ENCODE measurements at places on chromosomes 5 and 9.

DNA sequence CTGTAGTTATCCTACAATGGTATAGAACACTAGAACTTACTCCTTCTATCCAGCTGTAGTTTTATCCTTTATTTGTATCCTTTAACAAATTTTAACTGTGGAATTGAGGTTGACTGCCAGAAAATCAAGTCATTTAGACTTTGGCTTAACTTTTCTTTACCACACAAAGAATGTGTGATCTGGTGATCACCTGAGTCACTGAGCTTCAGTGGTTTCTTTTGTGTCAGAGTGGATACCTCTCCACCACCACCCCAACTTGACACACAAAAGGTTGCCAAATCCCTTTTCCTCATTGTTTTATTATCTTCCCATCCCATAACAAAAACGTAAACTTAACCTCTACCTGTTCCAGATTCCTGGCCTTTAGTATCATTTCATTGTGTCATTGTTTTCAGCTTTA, 5.5 kb downstream of the OTULIN start:
- peak; percentile 74 for DNase-seq

DNA sequence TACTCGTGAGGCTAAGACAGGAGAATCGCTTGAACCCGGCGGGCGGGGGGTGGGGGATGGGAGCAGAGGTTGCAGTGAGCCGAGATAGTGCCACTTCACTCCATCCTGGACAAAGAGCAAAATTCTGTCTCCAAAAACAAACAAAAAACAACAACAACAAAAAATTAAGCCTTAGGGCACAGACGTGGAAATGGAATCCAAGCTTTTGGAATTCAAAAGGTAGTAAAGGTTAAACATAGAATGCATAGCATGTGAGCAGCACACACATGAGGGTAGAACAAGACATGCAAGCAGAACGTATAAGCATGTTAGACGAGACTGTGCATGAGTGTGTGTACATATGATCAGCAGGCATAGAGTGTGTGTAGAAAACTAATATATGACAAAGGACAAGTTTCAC, 68.0 kb downstream of the PTBP3 start:
- DNase-seq, result no peak

DNA sequence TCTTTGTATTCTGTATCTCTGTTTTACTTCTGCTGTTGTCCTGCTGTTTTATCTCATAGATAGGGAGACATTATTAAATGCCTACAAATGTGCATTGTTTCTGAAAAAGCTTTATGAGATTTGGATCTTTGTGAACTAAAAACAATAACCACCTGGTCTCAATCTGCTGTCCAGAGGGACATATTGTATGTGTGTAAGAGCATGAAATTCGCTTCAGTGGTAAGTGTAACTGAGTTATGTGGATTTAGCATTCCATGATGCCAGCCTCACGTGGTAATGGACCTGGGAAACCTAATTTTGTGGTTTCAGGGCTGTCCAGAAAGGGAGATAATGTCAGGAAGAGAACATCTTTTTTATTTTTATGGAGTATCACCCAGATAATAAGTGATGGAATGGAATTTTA, 119.3 kb downstream of the GDNF start:
- DNase-seq, result no peak

GRCh38 chr5:53068291-53068836, 41.2 kb downstream of the MOCS2 start:
- no peak for DNase-seq

GRCh38 chr5:160432196-160432595, 10.5 kb downstream of the PTTG1 start:
- no peak for DNase-seq

DNA sequence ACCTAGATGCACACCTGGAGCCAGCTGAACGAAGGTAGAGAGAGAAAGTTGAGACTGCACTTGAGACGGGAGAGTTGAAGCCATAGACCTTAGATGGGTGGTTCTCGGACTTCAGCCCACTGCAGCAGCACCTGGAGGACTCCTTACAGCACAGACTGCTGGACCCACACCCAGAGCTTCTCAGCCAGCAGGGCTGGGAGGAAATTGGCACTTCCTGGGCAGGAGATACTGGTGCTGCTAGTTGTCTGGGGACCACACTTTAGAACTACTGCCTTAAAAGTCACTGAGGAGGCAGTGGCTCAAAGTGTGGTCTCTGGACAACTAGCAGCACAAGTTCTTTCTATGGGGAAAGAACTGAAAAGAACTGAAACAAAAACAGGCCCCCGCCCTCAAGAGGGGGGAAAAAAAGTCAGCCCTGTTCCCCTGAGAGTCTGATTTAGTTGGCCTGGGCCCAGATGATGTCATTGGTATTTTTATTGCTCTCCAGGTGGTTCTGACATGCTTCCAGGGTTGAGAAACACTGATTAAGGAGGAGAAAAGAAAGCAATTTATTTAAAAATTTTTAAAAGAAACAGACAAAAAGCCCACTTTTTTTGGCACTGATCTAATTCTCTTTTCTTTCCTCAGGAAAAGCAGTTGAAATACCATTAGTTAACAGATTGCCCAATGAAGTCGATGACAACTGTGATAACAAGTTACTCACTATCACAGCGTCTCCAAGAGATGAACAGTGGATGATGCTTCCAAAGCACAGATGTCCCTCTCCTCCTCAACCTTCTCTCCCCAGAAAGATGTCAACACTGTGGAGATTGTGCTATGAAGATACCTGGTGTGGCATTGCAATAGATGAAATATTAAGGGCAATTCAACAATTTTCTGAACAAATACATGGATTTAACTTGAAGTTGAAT, 73.6 kb upstream of the ADAMTS16 start:
- peak; percentile 36 for DNase-seq

GRCh38 chr5:172715931-172716682, 54.9 kb downstream of the DUSP1 start:
- DNase-seq, result no peak

GRCh38 chr9:127424676-127424999, 456 bp downstream of the ZNF79 start:
- DNase-seq, result peak; percentile 40

GRCh38 chr5:91025449-91025848, 357.7 kb downstream of the ARRDC3 start:
- no peak for DNase-seq

GRCh38 chr5:87027570-87027969, 240.1 kb upstream of the RASA1 start:
- no peak for DNase-seq

DNA sequence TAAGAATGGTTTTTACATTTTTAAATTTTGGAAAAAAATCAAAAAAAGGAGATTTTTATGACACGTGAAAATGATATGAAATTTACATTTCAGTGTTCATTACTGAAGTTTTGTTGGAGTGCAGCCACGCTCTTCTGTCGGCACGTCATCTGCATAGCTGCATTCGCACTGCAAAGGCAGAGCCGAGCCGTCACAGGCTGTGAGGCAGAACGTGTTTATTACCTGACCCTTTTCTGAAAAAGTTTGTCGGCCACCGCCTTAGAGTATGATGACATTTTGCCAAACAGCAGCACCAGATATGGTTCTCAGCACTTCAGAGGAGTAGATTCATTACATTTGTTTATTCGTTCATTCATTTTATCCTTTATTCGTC, 24.1 kb downstream of the HRH2 start:
- DNase-seq, result no peak

- peak; percentile 96 for DNase-seq
Observed at GRCh38 chr5:1792842-1793266, 6.8 kb downstream of the MRPL36 start.

GRCh38 chr5:135393229-135393628, 5.8 kb downstream of the MACROH2A1 start:
- DNase-seq, result no peak

DNA sequence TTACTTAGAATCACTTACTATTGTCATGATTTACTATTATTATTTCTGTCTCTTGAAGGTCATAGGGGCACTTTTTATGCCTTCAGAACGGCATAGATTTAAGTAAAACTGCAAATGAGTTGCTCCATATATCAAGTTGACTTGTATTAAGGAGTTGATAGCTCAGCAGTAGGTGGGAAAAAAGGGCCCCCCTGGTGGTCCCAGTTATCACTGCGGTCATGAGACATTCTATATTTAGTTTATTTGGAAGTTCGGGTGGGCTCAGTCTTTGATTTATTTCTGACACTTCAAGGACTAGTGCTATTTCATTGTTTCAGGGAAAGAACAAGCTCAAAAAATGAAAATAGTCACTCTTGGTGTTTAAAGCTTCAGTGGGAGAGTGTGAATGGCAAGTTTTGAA, 159.3 kb downstream of the SLC24A2 start:
- DNase-seq, result no peak

DNA sequence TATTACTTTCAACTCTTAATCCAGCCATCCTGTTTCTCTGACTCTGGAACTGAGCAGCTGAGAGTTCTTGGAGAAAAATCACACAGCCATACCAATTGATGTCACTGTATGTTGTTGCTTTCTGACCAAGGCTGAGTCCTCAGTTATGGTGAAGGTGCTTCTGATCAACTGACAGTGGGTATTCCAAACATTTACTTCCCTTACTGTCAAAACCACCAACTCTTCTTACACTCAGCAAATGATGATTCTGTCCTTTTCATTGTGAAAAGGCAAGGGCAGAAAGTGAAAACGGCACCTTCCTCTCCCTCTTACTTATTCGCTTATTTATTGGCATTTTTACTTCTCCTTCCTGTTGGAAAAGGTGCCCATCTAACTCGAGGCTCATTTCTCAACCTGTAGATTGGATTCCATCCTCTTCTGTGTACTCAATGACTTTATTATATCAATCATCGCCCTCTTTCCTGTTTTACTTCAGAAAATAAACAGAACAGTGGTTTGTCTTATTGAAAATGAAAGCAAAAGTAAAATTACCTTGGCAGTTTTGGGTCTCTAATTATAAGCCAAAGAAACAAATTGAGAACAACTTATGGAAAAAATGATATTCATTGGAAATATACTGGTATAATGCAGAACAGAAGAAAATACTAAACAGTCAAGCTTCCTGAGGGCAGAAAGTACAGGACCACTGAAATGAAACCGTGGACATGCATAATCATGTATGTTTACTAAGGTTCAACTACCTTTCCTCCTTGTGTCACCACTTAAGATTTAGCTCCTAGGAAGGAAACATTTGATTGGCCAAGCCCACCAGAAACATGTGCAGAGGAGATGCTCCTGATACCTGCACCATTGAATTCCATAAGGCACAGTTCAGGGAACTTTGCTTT, 104.5 kb upstream of the CHD1 start:
- DNase-seq, result peak; percentile 20

DNA sequence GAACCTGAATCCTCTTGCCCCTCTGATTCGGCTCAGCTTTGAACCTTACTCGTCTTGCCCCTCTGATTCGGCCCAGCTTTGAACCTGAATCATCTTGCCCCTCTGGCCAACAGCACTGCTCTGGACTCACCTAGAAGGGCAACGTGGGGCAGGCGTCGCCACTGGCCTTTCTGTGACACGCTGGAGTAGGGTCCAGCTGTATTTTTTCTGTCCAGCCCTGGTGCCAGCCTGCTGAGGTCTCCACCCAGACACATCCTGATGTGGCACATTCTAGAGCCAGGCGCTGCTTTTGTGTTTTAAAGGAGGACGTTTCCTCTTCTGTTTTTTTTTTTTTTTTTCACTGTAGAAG, 15.2 kb upstream of the CPEB4 start:
- no peak for DNase-seq

DNA sequence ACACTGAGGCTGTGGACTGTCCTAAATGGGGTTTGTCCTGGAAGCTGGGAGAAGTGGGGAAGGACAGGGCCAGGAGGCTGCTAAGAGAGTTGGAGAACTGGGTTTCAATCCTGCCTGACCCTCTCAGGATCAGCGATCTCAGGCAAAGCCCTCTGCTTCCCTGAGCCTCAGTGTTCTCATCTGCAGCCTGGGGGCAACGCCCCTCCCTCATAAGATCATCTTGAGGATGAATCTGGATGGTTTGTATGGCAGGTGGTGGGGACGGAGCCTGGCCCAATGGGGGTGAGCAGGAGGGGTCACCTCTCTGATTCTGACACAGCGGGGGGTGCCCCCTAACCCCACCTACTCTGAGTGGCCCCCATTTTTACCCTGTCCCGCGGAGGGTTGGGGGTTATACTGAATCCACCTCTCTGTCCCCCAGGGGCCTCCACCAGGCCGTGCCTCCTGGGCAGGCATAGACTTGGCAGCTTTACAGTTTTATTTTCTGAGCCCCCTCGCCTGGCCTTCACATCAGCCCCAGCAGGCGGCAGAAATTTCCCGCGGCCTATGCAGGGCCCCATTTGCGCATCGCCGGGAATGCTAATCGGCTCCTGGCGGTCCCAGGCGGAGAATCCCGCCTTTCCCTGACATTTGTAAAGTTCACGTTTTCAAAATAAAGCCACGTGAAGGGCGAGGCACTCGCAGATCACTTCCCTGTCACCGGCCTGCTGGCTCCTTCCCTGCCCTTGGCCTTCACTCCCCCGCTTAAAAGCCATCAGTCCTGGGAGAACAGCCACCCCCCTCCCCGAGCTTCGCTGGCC, 17.8 kb upstream of the LAMC3 start:
- DNase-seq, result no peak

DNA sequence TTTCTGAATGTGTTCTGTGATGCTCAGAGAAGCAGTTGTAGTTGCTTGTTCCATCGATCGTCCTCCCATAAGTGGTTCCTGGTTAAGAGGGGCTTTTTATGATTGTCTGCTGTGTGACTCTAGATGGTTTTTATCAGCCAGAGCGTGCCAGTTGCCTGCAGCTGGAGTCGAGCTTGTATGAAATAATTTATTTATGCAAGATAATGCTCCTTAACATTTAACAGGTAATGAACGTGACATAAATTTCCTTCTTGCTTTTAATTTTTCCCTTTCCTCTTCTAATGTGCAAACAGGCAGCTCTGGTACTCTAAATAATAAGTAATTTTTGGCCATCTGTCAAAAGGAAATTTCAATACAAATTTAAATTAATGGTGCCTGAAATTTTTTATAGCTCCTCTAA, 84.4 kb downstream of the TLE4 start:
- DNase-seq, result no peak

- no peak for DNase-seq
Observed at GRCh38 chr9:8179381-8180053, 379.9 kb upstream of the DMAC1 start.

GRCh38 chr9:132849185-132849706, 28.8 kb downstream of the AK8 start:
- no peak for DNase-seq

- no peak for DNase-seq
Observed at GRCh38 chr9:35972093-35972492, 14.1 kb upstream of the OR2S2 start.

DNA sequence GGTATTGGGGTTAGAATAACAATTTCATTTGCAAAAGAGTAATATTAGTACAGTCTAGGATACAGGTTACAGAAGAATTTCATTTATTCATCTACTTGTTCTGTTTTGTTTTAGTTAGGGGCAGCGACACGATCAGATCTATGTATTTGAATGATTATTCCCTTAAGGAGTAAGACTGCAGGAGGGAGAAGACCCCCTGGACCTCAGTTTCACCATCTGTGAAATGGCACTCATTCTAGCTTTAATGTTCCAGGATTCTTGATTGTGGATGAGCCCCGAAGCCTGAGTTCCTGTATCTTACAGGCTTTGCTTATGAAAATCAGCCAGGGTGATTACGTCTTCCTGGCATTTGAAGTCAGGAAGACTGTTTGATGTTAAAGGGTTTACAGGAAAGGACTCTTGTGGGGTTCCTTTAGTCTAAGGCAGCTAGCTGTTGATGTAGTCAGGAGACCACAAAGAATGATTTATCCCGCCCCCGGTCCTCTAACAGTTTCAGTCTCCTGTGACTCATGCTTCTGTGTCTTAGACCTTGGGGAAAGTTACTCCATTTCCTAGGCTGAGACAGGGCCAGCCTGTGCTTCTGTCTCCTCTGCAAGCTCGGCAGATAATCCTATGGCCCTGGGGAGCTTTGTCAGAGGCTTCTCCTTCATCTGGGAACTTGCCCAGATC, 11.5 kb downstream of the SMIM3 start:
- DNase-seq, result peak; percentile 100

Measured in M059J (cell line).